ENCODE measurements at places on chromosomes 11 and 22. TPM values are rescaled to one million over a fixed set of nuclear protein-coding genes. Genes with fewer than 3 reads are reported as not detected.

GRCh38 chr11:115901069-115901468 lies 396.9 kb upstream of the CADM1 start:
- DNase-seq = no peak

The ZW10 gene
- total RNA-seq = 8.4 TPM

The FAM181B gene
- 0.13 TPM for total RNA-seq

The APOBEC3C gene
- 24.9 TPM for total RNA-seq

DNA sequence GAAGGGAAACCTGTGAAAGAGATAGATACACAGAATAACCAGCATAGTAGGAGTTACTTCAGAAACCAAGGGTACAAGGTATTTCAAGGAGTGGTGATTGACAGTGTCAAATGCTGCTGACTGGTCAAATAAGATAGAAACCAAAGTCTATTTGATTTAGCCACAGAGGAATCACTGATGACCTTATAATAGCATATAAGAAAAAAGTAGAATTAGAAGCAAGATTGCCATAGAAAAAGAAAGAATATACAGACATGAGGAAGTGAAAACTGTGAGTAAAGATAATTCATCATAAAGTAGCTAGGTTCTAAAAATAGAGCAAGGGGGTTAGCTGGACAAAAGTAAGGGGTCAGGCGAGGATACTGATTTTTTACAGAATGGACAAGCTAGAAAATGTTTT lies 14.2 kb downstream of the ZBTB44 start:
- DNase-seq = no peak

- DNase-seq = no peak
Measured at GRCh38 chr11:10978198-10978597, 120.3 kb upstream of the ZBED5 start.

The SCGB1A1 gene
- total RNA-seq = not detected

The MIAT gene
- total RNA-seq = 0.48 TPM

The CRYBA4 gene
- not detected for total RNA-seq

DNA sequence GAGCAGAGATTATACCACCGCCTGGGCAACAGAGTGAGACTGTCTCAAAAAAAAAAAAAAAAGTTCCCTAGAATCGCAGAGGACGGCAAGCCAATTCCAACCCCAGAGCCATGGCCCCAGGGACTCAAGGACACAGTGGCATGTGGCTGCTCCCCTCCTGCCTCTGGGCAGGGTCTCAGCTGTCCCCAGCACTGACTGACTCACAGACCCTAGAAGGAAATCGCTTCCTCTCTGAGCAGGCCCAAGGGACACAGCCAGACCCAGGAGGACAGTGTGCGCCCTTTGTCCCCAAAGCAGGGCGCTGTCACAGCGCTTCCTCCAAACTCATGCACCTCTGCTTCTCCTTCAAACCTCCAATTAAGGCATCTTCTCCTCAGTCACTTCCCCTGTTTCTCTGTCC lies 2.3 kb downstream of the PACSIN3 start:
- DNase-seq = no peak

- DNase-seq = peak; percentile 82
Measured at GRCh38 chr11:12377824-12378593, 638 bp downstream of the PARVA start.

GRCh38 chr22:23604939-23605712 lies 25.0 kb upstream of the IGLL1 start:
- DNase-seq = no peak

DNA sequence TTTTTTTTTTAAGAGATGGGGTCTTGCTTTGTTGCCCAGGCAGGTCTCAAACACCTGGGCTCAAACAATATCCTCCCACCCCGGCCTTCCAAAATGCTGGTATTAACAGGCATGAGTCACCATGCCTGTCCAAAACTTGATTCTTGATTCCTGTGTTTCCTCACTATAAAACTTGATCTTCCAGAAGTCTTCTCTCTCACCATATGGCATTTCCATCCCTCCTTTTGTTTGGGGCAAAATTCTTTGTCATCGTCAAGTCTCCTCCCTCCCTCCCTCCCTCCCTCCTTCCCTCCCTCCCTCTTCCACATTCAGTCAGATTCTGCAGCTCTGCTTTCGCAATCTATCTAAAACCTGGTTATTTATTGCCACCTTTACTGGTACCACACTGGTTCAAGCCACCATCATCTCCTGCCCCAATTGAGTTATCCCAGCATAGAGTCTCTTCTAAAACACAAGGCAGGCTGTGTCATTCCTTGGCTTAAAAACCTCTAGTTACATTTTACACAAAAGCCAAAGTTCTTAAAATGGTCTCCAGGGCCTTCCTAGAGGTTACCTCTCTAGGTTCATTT lies 65.0 kb upstream of the HORMAD2 start:
- DNase-seq = no peak
